ENCODE measurements at places on chromosomes 3 and 15.

DNA sequence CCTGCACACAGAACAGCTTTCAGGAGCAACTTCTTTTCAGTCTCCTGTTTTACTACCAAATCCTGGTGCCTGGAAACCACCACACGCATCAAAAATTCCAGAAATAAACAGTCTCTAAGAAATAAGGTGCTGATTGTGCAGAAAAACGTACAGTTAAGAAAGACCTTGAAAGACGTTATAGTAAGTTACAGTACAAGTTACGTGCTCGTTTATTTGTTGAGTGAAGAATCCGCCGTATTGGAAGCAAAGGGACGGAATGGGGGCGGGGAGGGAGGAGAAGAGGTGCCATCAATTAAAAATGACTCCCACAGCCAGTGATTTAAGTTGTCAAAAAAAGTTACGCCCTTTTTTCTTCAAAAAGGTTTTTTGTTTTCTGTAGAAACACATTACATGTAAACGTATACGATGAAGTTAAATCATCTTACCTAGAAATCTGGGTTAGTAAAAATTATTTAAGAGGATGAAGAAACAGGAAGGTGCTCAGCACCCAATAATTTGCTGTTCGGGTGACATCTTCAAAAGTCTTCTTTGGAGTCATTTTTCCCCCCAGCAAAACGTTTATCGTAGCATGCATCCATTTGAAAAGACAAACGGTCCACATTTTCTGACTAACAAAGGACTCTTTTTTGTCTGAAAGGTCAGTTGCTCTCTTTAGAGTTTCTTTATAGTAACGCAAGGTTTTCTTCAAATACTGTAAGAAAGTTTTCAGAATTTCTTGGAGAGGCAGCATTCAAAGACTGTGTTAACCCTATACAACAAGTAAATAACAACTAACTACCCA is 782 bp upstream of the UACA start:
- DNase-seq = no peak

DNA sequence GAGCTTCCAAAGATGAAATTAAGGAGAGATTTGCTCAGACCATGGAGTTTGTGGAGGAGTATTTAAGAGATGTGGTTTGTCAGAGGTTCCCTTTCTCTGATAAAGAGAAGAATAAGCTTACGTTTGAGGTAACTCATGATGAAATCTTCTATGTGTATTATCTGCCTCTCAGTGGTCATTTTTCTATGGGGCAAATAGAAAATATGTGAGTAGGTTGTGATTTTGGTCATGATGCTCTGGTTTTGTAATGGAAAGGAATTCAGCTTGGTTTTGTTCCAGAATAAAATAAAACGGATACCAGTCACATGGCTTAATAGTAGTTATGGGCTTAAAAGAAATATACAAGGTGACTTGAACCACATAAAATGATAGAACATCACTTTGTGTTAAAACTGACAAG is 181.1 kb downstream of the ITPR1 start:
- DNase-seq = no peak

GRCh38 chr3:155548195-155548594 is 196.7 kb downstream of the PLCH1 start:
- DNase-seq = no peak

GRCh38 chr3:54837964-54838363 is 89.9 kb downstream of the LRTM1 start:
- DNase-seq = no peak

- no peak for DNase-seq
Measured at GRCh38 chr3:45272032-45272810, 46.1 kb upstream of the TMEM158 start.

- DNase-seq = no peak
Measured at GRCh38 chr3:73225146-73225855, 163.8 kb downstream of the EBLN2 start.

DNA sequence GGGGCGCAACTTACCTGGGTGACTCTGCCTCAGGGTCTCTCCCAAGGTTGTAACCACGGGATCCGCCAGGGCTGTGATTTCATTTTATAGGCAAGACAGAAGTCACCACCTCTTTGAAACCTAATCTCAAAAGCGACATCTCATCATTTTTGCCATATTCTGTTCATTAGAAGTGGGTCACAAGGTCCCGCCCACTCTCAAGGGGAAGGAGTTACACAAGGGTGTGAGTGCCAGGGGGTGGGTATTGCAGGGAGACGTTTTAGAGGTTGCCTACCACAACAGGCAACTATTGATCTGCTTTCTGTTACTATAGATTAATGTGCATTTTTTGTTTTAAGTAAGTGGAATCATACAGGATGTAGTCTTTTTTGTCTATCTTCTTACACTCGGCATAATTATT is 56.6 kb upstream of the ADPGK start:
- DNase-seq = no peak

- DNase-seq = no peak
Measured at GRCh38 chr3:129398803-129399144, 29.7 kb downstream of the EFCAB12 start.

- DNase-seq = no peak
Measured at GRCh38 chr3:65587650-65588439, 450.9 kb downstream of the MAGI1 start.

Measured in NCI-H187 (cell line).